ENCODE measurements at places on chromosomes 1 and 21.

- DNase-seq = no peak
These were observed 144.7 kb downstream of the PCBP3 start for GRCh38 chr21:45788198-45788597.

GRCh38 chr1:48617252-48617651 is 145.2 kb upstream of the SPATA6 start:
- no peak for DNase-seq

- DNase-seq = no peak
These were observed 430.1 kb upstream of the ESRRG start for GRCh38 chr1:217153361-217153760.

DNA sequence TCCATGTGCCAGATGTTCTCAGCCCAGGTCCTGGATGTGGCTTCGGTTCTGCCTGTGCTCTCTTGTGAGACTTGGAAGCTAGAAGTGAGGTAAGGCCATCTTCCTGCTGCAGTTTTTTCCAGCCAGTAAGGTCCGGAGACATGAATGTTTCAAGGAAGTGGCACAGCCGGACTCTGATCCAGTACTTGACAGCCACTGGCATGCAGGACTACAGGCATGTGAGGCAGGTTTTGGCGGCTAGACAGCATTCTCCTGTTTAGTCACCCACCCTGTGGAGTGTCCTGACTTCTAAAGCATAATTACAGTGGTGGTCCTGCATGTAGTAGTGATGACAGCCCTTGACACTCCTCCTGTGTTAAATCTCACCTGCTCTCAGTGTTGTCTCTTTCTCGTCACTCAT is 72.3 kb downstream of the TNFSF4 start:
- DNase-seq = no peak

GRCh38 chr21:28771790-28772501 is 220.7 kb downstream of the LTN1 start:
- DNase-seq = no peak
